ENCODE measurements at places on chromosomes 11 and 22. TPM values are rescaled to one million over a fixed set of nuclear protein-coding genes. Genes with fewer than 3 reads are reported as not detected.
A peak's percentile ranks its signal among the peaks of the same experiment; 100 is the strongest.

GRCh38 chr22:37894939-37895670 is 11.0 kb upstream of the MICALL1 start:
- no peak for DNase-seq

DNA sequence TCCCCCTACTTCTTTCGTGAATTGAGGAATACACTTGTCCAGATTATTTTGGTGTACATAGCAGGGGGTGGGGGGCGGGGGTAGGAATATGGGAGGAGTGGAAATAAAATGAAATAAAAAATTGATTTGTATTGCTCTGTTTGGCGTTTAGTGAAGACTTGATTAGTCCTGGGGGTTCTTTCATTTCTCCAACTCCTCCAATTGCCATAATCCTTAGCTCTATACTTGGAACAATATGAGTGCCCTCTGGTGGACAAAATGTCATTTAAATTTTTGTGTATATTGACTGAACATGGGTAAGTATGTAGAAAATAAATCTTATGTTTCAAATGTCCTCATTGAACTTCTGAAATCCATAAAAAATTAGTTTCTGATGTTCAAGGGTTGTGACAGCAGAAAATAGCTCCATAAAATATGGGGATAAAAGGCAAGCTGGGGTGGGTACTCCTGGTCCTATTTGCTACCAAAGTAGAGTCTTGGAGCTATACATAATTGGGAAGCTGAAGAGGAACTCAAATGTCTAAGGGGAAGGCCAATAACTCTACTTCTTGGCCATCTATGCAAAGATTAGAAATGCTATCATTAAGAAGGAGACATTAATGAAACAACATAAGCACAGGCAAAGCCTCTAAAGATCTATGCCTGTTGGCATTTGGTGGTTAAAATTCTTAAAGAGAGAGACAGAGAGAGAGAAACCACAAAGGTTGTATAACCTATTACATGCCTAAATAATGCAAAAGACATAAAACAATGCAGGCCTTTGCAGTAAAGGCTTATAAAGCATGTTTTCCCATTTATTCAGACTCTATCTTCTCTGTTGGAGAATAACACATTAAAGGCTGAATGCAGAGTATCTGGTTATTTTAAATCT is 421.6 kb downstream of the METTL15 start:
- peak; percentile 4 for DNase-seq

DNA sequence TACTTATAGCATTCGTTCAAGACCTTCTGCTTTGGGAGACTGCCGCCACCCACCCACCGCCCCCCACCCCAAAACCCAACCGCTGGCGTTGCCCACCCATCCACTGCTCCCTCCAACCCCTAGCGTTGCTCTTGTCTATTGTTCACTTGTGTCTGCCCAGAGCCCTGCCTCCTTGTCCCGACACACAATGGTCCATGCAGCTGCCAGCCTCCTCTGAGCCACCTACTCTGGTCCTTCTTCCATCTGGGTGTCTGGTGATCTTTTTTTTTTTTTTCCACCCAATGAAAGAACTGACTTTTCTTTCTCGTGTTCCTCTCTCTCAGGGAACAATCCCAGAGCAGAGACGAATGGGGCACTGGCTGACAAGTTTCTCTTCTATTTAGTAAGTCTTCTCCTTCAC is 256.0 kb upstream of the SESN3 start:
- DNase-seq, result no peak

The TCP11L1 gene
- 22.7 TPM for total RNA-seq

GRCh38 chr11:116543911-116544475 is 228.8 kb downstream of the BUD13 start:
- no peak for DNase-seq

The MMP12 gene
- not detected for total RNA-seq

DNA sequence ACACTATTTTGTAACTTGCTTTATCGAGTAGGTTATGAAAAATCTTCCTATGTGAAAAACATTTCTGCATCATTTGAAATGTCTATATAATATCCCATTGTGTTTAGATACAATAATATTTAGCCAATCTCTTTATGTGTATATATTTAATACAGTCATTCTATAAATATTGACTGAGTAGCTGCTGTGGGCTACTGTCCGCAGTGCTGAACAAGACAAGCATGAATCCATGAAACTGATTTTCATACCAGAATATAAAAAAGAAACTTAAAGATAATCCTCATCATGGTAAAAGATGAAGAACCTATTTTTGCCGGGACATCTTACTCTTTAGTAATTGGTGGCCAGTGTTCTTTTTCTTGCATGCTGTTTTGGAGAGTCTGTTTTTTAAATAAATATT is 3.6 kb downstream of the PPARA start:
- no peak for DNase-seq

DNA sequence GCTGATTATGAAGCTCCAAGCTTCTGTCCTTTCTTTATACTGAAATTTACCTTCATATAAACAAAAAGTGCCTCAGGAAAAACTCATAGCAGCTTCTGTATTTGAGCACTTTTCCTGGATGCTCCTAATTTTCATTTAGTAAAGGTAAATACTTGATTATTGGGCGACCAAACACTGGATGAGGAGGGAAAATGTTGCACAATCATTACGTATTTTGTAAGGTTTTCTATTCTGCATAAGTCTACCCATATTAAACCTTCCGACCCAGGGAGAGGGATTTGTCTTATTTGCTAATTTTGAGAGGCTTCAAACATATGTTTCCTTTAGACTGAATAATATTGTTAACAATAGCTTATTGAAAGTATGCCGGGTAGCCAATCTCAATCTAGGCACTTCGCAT is 4.3 kb upstream of the SLC6A5 start:
- DNase-seq, result no peak
